ENCODE measurements at places on chromosomes 16 and 17.

- no peak for DNase-seq
Observed at GRCh38 chr16:72917051-72917450, 130.9 kb downstream of the ZFHX3 start.

DNA sequence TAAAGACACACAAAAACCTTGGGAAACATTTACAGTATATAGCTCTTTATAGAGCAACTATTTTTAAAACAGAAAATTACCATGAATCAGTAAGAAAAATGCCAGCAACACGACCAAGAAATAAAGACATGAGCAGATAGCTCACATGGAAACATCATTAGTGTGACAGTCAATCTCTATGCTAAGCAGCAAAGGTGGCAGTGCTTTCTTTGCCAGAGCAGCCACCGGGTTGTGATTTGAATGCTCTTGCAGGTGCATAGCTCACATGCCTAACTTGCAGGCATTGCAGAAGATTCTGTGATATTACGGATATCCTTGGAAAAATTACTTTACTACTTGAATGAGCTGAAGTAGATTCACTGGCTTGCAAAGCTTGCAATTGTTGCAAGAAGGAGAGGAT, 652.9 kb upstream of the C16orf82 start:
- no peak for DNase-seq

DNA sequence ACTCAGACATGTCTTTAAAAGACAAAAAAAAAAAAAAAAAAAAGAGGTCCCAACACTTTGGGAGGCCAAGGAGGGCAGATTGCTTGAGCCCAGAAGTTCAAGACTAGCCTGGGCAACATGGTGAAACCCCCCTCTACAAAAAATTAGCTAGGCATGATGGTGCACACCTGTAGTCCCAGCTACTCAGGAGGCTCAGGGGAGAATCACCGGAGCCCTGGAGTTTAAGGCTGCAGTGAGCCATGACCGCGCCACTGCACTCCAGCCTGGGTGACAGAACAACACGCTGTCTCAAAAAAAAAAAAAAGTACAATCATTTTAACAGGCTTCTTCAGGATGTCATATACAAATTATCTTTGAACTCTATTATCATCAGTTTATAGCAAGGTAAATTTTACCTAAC, 22.0 kb downstream of the C16orf87 start:
- DNase-seq = no peak

- no peak for DNase-seq
Observed at GRCh38 chr17:66200685-66201092, 8.8 kb upstream of the CEP112 start.

DNA sequence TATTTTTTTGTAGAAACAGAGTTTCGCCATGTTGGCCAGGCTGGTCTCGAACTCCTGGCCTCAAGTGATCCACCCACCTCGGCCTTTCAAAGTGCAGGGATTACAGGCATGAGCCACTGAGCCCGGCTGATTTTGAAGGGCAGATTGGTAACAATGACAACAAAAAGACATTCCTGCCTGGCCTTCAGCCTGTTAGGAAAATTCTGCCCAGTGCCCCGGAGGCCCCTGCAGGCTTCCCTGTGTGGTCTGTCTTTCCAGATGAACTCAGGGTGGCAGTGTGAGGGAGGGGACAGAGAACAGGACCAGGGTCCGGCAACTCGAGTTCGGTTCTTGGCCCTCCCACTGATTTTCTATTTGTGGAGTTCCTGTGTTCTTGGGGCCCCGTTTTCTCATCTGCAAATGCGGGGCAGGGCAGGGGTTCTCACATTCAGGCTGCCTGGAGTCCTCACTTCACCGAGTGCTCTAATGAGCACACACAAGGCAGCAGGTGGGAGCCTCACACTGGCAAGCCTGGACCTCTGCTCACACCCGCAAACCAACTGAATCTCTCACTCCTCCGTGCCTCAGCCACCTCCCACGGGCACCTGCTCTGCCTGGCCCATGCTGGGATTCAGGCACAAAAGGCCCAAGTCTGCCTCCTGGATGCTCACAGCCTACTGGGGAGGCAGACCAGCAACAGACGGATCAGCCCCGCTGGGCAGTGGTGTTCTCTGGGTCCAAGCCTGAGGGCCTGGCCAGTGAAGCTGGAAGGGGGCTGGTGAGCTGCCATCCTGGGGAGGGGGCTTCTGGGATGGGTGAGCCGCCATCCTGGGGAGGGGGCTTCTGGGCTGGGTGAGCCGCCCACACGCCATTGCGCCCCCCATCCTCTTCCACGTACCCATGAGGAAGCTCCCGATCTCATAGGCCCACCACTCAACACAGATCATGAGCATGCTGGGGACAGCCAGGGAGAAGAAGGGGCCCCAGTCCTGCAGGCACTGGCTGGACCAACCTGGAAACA, 10.3 kb downstream of the SLC47A2 start:
- no peak for DNase-seq

DNA sequence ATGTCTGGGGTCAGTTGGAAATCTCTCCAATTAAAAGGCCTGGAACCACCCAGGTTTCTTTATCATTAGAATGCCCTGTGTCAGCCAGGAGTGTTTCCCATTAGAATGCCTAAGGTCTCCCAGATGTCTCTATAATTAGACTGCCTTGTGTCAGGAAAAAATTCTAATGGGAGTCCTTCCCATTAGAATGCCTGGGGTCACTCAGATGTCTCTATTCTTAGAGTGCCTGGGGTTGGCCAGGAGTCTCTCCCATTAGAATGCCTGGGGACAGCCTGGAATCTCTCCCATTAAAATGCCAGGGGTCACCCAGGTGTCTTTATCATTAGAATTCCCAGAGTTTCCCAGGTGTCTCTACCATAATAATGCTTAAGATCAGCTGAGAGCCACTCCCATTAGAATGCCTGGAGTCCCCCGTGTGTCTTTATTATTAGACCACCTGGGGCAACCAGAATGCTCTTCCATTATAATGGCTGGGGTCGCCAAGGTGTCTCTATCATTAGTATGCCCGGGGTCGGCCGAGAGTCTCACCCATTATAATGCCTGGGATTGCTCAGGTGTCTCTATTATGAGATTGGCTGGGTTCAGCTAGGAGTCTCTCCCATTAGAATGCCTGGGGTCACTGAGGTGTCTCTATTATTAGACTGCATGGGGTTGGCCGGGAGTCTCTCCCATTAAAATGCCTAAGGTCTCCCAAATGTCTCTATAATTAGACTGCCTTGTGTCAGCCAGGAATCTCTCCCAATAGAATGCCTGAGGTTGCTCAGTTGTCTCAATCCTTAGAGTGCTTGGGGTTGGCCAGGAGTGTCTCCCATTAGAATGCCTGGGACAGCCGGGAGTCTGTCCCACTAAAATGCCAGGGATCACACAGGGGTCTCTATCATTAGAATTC, 2254.6 kb downstream of the TP53TG3F start:
- no peak for DNase-seq

DNA sequence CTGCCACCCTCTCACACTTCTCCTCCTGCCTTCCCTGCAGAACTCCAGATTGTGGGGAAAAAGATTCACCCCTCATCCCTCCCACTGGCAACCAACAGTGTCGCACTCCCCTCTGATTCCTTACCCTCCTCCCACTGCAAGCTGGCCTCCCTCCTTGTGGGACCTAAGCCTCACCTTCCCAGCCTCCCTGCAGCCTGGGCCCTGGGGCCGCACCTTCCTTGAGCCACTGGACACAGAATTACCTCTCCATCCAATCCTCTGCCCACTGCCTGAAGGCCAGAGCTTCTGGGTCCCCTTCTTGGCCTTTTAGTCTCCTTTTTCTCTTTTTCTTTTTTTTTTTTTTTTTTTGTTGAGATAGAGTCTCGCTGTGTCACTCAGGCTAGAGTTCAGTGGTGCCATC, 33.9 kb downstream of the NGFR start:
- no peak for DNase-seq

DNA sequence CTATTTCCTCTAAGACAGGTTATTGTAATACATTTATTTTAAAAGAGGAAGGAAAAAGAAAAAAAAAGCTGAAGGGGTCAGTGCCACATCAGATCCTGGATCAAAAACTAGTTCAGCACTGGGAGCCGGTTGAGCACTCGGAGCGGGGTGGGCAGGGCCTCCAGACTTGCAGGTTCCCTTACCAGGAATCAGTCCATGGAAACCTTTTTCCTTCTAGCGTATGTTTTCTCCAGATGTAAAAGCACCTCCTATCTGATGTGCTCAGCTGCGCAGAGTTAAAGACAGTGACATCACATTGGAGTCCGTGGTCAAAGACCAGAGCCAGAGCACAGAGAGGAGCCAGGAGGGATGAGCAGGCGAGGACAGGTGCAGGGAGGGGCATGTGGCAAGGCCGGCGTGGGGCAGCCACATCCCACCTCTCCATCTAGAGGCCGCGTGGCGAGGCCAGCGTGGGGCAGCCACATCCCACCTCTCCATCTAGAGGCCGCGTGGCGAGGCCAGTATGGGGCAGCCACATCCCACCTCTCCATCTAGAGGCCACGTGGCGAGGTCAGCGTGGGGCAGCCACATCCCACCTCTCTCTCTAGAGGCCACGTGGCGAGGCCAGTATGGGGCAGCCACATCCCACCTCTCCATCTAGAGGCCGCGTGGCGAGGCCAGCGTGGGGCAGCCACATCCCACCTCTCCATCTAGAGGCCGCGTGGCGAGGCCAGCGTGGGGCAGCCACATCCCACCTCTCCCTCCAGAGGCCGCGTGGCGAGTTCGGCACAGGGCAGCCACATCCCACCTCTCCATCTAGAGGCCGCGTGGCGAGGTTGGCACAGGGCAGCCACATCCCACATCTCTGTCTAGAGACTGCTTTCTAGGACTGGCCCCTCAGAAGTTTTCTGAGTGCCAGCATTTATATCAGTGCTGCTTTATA, 166.8 kb upstream of the CHMP6 start:
- DNase-seq = no peak

- no peak for DNase-seq
Observed at GRCh38 chr16:79165079-79165478, 435.5 kb downstream of the MAF start.

DNA sequence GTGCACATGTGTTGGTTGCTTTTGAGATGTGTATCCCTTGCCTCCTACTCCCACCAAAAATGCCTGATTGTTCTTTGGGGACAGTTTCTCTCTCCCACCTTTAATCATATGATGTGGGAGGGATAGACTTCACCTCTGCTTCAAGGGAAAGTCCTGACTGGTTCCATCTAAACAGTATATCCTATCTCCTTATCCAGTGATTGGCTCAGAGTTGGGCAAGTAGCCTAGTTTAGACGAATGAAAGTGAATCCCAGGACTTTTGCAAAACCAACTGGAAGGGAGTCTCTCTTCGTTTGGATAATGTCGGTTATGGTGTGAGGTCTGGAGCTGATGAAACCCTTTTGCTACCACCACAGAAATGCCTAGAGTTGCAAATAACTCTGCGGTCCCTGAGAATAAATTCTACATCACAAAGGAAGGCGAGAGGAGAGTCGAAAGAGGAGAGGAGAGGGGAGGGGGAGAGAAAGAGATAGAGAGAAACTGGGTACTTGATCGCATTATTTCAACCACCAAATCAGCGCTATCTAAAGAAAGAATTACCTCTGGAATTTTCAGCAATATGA, 77.1 kb upstream of the SALL1 start:
- DNase-seq = no peak

- DNase-seq = no peak
Observed at GRCh38 chr17:76132574-76133338, 8.3 kb downstream of the FOXJ1 start.

- DNase-seq = no peak
Observed at GRCh38 chr17:2980211-2980903, 83.0 kb downstream of the OR1D5 start.

- peak; percentile 55 for DNase-seq
Observed at GRCh38 chr17:50816771-50817751, 18.3 kb upstream of the WFIKKN2 start.

DNA sequence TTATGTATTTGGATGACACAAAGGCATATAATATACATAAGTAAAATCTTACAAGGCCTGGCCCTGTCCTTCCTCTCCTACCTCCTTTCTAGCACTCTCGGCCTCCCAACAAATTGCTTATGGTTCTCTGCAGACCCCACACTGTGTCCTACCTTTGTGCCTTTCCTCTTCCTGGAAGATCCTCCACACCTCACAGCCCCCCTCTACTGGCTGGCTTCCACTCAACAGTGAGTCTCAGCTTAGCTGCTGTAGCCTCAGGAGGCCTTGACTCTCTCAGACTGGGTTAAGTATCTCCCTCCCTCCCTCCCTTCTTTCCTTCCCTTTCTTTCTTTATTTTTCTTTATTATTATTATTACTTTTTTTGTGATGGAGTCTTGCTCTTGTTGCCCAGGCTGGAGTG, 8.3 kb upstream of the SLC52A1 start:
- no peak for DNase-seq

GRCh38 chr16:61681673-61682072, 354.6 kb downstream of the CDH8 start:
- no peak for DNase-seq

- DNase-seq = no peak
Observed at GRCh38 chr17:306536-307294, 45.9 kb downstream of the RPH3AL start.

DNA sequence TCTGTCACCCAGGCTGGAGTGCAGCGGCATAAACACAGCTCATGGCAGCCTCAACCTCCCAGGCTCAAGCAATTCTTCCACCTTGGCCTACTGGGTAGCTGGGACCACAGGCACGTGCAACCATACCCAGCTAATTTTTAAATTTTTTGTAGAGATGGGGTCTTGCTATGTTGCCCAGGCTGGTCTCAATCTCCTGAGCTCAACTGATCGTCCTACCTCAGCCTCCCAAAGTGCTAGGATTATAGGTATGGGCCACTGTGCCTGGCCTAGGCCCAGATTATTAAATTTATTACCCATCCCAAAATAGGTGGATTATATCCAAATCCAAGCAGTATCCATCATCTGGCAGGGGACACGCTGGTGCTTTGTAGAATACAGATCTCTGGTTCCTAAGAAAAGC, 53.8 kb downstream of the METTL16 start:
- no peak for DNase-seq

- DNase-seq = no peak
Observed at GRCh38 chr16:46558018-46558417, 63.2 kb downstream of the SHCBP1 start.

- no peak for DNase-seq
Observed at GRCh38 chr16:26505496-26505895, 561.2 kb upstream of the C16orf82 start.

- DNase-seq = no peak
Observed at GRCh38 chr17:75011401-75012095, 922 bp upstream of the MRPL58 start.

GRCh38 chr16:2846511-2847310, 11.3 kb downstream of the PRSS22 start:
- DNase-seq = no peak

DNA sequence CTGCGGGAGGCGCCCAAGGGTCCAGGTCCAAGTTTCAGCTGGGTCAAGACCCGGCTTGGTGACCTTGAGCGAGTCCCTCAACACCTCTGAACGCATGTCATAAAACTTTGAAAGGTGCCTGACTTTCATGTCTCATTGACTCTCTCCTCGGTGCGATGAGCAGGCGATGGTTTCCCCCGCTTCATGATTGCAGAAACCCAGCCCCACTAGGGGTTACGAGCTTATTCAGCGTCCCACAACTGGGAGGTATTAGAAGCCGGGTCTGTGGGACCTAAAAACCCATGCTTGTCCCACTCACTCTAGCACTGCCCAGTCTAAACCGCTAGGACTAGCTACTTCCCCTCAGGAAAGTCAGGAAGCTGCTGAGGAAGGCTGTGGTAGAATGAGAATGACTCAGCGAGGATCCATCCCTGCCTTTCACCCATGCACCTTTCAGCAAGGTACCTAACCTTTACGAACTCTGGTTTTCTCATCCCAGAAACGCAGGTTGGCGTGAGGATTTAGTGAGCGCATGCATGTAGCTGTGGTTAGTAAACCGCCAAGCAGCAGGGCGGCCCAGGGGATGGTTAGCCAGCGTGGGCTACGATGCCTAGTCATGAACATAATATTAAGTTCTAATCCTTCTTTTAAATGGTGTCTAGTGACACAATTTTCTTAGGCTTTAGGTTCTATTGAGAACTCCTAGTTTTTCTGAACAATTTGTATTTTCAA, 26.2 kb upstream of the RFFL start:
- peak; percentile 24 for DNase-seq

All from activated gamma-delta T cell treated with Interleukin-2 at 50 U/mL for 16 hours (primary cell).